ENCODE measurements at places on chromosomes 1 and 21.

DNA sequence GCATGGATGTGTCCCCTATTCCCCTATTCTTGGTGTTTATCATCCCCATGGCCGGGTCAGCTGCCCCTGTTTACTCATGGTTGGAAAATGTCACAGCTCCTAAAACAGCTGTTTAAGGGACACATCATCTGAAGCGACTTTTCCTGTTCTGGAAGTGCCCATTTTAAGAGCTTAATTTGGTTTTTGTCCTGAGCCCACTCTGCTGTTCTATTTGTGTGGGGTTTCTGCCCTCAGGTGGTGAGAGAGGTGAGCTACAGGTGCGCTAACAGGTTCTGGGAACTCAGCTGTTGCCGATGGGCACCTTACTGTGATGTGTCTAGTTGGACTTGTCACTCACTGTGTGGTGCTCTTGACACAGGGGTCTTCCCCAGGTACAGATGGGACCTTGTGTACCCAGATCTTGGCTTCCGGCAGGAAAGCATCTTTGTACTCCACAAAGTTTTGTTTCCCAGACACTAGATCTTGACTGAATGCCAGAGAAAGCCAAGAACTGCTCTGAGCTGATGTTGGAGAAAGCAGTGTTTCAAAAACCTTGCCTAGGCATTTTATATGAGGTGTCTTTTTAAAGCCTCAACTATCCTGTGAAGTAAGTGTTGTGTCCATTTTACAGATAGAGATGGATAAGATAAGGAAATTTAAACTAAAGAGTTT is 59.0 kb upstream of the CD1D start:
- DNase-seq, result peak; percentile 44

GRCh38 chr1:12620488-12620865 is 2.5 kb upstream of the DHRS3 start:
- no peak for DNase-seq

- DNase-seq, result peak; percentile 2
These were observed 719.0 kb downstream of the RWDD3 start for GRCh38 chr1:95953015-95953414.

GRCh38 chr21:38080888-38081287 is 164.6 kb upstream of the KCNJ6 start:
- DNase-seq, result no peak

GRCh38 chr1:68074472-68074871 is 24.0 kb upstream of the DIRAS3 start:
- no peak for DNase-seq

DNA sequence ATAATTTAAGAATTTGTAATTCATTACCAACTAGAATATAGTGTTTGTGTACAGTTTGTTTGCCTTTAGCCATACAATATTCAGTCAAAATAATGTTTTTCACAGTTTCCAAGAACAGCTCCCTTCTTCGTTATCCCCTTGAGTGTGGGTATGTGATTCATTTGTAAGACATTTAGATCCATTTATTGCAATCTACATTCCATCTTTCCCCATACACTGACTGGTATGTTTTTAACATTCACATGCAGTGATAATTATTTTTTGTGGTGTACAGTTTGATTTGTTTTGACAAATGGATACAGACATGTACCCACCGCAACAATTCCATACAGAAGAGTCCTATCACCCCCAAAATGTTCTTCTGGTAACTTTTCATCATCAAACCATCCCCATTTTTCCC is 589.1 kb upstream of the ADAMTS5 start:
- no peak for DNase-seq

Data from NCI-H510A treated with DMSO at 0.1 percent for 48 hours (cell line).